T-cell (primary cell): ENCODE measurements at places on chromosomes 16 and 17. TPM values are rescaled to one million over a fixed set of nuclear protein-coding genes. Genes with fewer than 3 reads are reported as not detected.

OR2C1 gene
- 0.51 TPM for total RNA-seq

TMEM235 gene
- total RNA-seq = not detected

- H3K27ac ChIP-seq = no peak overlapping the region
- no peaks in the 10 kb centered on the region for H3K36me3 ChIP-seq
- no peak overlapping the region for H3K4me3 ChIP-seq
- DNase-seq = no peak
- no peaks in the 10 kb centered on the region for H3K27me3 ChIP-seq
Observed at GRCh38 chr16:17228048-17228707, 242.6 kb downstream of the XYLT1 start.

GRCh38 chr16:59886021-59886420 is 1151.9 kb upstream of the GOT2 start:
- H3K4me1 ChIP-seq = no peaks in the 10 kb centered on the region
- DNase-seq = no peak
- H3K27me3 ChIP-seq = no peaks in the 10 kb centered on the region
- no peak overlapping the region for H3K27ac ChIP-seq

- H3K4me3 ChIP-seq = no peak overlapping the region
- H3K4me1 ChIP-seq = peaks cover 30% of the 10 kb centered on the region
- peaks cover 38% of the 10 kb centered on the region for H3K27me3 ChIP-seq
- no peaks in the 10 kb centered on the region for H3K36me3 ChIP-seq
- H3K27ac ChIP-seq = no peak overlapping the region
Observed at GRCh38 chr17:39634384-39634871, 2.5 kb upstream of the STARD3 start.

DNA sequence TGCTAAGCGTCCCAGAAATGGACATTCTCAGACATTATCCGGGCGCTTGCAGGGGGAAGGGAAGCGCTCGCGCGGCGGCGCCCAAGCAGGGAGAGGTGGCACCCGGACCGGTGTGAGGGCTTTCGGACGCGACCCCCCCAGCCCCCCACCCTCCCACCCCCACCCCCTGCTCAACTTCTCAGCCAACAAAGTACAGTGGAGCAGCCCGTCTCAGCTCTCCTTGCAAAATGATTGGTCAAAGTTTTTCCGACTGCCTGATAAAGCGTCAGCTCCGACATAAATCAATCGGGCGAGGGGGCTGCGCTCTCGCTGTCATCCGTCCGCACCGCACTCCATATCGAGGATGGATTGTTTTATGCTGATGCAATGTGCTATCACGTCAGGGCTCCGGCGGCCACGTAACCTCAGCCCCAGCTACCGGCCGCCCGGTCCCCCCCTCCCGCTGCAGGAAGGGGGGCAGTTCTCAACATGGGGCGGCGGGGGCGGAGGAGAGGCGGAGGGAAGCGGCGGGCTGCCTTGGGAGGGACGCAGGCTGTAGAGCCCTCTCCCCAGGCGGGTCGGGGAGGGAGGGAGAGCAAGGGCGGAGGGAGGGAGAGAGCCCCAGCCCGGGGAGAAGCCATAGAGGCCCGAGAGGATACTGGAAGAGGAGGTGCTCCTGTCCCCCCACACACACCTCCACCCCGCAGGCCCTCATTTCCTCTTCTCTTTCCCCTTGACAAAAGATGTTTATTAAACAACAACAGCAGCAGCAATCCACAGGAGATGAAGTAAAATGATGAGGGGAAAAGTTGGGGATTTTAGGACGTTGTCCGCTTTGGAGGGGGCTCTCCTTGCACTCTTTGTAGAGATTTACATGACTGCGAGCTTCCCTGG is at the start of gene HOXB9:
HOXB9 (minus strand) TSS at position 114 of the 873 bp plus-strand sequence; CDS start at position 25, 89 bp downstream.
- H3K4me3 ChIP-seq = peak within 1 kb of the TSS; percentile 33
- no peak for DNase-seq
- H3K36me3 ChIP-seq = no peaks in the 10 kb centered on the region

DNA sequence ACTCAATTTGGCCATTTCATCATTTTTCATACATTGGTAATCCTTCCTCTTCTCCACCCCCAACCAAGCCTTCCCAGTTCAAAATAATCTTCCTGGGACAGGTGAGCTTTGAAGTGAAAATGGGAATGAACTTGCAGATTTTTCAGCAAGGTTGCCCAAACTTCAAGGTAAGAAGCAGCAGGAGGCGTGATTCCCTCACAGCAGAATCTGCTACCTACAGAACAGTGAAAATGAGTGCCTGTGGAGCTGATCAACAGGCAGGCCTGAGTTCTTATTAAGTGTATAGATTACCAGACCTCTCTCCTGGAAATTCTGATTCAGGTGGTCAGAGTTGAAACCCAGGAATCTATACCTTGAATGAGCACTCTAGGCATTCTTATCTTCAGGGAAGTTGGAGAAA is 356.6 kb downstream of the RBFOX1 start:
- DNase-seq = no peak
- no peak overlapping the region for H3K27ac ChIP-seq
- no peaks in the 10 kb centered on the region for H3K27me3 ChIP-seq
- H3K4me1 ChIP-seq = no peaks in the 10 kb centered on the region
- H3K4me3 ChIP-seq = no peak overlapping the region
- no peaks in the 10 kb centered on the region for H3K36me3 ChIP-seq

DNA sequence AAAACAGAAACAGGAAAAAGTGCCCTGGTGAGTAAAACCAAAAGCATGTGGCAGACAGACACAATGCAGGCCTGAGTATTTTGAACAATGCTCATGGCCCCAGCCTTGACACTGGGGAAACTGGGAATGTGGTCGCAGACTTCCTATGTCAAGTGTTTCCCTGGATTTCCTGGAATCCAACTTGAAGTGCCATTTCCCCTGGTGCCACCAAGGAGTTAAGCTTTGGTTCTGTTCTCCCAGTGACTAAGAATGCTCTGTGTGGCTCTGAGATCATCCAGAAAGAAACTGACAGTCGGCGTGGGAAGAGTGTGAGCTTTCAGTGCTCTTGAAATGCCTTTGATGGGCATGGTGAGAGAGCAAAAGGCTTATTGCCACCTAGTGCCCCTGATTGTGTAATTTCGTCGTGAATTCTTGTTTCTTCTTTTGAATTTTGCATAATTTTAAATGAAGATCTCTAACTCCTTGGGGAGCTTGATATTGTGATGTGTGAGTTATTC is 96.0 kb downstream of the YPEL2 start:
- H3K27ac ChIP-seq = no peak overlapping the region
- no peak for DNase-seq
- no peaks in the 10 kb centered on the region for H3K4me1 ChIP-seq
- H3K4me3 ChIP-seq = no peak overlapping the region
- peaks cover 2% of the 10 kb centered on the region for H3K27me3 ChIP-seq
